Germinal center (tissue), 1 donor: ENCODE measurements at places on chromosomes 1 and 21.
A peak's percentile ranks its signal among the peaks of the same experiment; 100 is the strongest.

- DNase-seq, result no peak
Observed at GRCh38 chr1:173871091-173871490, 2.9 kb downstream of the ZBTB37 start.

- DNase-seq, result no peak
Observed at GRCh38 chr21:39430954-39431353, 14.6 kb downstream of the LCA5L start.

- peak; percentile 22 for DNase-seq
Observed at GRCh38 chr1:181149326-181150125, 61.0 kb downstream of the IER5 start.

DNA sequence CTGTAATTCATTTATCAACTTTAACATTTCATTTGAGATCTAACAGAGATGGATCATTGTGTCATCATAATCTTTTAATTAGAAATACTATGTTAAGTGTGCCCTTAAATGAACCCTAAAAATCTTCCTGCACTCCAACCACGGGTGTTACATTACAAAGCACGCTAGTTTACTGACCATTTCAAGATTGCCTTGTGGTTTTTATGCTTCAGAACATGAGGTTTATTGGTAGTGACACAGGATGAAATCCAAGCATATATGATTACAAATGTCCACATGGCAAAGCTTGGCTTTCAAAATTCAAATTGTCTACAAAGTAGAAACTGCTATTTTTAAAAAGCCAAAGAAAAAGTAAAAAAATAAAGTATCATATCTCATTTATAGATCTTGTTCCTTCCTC lies 190.4 kb upstream of the USP25 start:
- DNase-seq, result no peak

- DNase-seq, result no peak
Observed at GRCh38 chr1:50620680-50621329, 197.6 kb upstream of the DMRTA2 start.

DNA sequence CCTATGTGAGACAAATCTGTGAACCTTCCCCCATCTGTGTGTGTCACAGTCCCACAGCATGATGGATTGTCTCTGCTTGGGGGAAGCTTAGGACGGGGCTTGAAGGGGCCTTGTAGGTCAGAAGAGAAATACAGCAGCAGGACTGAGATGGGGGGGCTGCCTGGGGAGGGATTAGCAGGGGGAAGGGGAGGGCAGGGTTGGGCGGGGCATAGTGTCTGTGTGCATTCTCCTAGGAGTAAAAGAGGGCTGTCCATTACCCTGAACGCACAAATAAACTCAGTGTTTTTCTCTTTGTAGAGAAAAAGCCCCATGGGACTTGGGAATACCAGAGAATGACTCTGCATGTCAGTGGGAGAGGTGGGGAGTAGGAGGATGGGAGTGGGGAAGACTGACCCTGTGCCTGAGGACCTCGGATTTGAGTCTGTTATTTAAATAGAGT lies 16.4 kb downstream of the RNF220 start:
- no peak for DNase-seq

GRCh38 chr1:202343652-202344349 lies 2.1 kb upstream of the UBE2T start:
- no peak for DNase-seq

- DNase-seq, result peak; percentile 38
Observed at GRCh38 chr1:37561133-37562132, 4.7 kb downstream of the DNALI1 start.

DNA sequence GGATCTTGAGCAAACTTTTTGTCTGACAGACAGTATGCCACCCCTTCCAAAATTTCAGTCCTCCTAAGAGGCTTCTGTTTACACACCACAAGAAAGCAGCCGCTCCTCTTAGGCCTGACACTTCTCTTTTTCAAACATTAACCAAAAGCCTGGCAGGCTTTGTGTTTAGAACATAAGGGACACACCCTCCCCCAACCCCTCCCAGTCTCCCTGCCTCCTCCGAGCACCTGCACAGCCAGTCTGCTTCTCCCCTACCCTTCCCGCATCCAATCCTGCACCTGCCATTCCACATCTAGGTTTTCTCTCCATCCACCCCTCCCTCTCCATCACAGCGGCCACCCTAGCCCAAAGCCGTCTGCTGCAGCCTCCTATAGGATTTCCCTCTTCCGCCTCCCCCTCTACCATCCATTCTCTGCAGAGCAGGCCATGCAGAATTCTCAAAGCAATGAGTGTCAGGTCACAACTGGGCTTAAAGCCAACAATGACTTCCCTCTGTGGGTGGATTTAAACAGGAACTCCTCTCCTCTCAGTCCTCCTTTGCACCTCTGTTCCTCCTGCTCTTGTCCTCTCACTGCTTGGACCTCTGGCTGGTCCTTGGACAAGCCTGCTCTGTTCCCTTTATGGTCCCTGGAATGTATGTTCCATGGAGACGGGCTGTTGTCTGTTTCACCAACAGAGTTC lies 478.2 kb downstream of the NPHP4 start:
- no peak for DNase-seq

DNA sequence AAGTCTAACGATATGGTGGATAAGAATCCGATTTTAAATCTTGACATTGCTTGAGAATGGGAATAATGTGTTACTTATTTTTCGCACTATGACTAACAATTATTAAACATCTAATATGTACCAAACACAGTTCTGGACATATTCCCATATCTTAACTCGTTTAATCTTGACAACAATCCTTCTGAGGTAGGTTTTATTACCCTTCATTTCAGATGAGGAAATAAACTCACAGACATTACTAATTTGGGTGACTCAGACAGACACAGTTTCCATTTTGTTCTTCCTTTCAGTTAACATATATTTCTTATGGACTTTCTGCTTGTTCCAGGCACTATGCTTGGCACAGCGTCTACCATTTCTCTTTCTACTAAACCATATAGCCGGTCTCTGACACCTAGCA lies 244.8 kb downstream of the SMYD3 start:
- no peak for DNase-seq

GRCh38 chr21:42296501-42296900 lies 18.7 kb downstream of the TFF3 start:
- DNase-seq, result no peak

GRCh38 chr1:4954392-4954791 lies 300.0 kb downstream of the AJAP1 start:
- no peak for DNase-seq

GRCh38 chr1:28326984-28327383 lies 1.9 kb upstream of the MED18 start:
- DNase-seq, result no peak

DNA sequence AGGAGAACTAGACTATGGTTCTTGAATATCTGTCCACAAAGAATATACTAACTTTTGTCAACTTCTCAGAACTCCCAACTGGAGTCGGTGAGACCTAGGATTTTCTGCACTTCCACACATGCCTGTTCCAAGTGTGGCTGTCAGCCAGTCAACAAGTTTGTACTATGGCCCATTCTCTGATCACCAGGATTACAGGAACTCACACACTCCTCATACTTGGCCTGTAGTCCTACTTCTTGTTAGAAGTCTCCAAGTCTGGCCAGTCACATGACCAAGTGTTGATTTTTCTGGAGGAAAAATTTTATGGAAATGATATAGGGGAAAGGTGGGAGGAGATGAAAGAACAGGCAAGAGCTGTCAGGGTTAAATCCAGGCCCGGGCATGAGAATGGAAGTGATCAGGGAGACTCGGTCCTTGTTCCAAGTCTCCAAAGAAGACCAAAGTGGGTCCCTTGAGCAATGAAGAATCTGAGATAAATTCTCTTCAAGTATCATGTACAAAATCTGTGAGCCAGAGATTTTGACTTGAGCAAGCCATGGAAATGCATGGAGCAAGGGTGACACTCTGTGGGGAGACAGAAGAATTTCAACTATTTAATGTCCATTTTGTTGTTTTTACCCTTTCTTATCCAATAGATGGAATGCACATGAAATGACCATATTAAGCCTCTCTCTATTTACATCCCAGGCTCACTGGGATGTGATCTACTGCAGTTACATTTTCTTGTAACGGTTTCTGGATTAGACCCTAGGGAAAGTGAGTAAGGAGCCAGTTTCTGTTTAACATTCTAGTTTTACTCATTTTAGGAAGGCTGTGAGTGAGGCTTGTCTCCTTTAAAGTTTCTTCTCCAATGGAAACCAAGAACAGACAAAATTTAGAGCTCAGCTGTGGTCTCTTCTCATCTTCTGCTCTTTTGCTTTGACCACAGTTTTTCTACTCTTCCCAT lies 320.9 kb downstream of the ASTN1 start:
- no peak for DNase-seq

DNA sequence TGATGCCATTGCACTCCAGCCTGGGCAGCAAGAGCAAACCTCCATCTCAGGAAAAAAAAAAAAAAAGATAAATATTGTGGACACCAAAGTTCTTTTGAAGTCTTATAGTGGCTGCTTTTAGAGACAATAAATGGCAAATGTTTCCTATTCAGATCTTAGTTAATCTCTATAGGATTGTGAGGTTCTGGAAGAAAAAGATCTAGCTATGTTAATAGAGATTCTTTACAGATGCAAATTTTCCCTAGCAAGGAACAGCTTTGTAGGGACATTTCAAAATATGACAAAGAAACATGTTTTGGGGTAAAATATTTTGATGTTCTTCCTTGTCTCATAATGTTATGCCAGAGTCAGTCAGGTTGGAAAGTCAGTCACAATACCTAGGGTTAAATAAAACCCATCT lies 24.5 kb upstream of the RCC2 start:
- no peak for DNase-seq

- no peak for DNase-seq
Observed at GRCh38 chr1:83670909-83671565, 327.9 kb downstream of the TTLL7 start.

DNA sequence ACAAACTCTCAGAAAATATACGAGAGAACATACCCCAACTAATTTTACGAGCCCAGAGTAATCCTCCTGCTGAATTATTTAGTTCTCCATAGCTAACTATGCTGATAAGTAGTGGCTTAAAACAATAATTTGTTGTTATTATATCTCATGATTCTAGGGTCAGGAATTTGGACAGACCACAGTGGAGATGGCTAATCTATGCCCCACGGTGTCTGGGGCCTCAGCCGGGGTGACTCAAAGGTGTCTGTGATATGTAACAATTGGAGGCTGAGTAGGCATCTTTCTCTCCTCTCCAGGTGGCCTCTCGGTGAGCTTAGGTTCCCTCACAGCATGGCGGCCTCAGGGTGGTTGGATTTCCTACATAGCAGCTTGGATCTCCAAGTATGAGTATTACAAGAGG lies 35.4 kb upstream of the FOXO6 start:
- no peak for DNase-seq

DNA sequence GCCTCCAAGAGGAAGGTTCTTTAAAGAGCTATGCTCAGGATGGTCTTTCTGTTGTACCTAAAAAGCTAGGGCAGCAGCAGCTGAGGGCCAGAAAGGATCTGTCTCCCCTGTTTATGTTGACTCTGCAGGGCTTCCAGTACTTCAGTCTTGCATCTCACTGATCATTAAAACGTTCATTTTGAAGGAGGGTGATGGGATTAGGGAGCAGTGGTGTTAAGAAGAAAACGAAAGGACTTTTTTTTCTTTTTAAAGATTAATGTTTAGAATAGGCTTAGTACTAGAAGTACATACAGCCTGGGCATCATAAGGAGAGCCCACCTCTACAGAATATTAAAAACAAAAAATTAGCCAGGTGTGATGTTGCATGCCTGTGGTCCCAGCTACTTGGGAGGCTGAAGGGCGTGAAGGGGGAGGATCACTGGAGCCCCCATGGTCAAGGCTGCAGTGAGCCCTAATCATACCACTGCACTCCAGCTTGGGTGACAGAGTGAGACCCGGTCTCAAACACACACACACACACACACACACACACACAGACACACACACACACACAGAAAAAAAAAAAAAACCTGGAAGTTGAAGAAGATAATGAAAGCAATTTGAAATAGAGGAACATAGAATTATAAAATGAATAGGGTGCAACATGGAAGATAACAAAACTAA lies 2.9 kb downstream of the CR1L start:
- no peak for DNase-seq

DNA sequence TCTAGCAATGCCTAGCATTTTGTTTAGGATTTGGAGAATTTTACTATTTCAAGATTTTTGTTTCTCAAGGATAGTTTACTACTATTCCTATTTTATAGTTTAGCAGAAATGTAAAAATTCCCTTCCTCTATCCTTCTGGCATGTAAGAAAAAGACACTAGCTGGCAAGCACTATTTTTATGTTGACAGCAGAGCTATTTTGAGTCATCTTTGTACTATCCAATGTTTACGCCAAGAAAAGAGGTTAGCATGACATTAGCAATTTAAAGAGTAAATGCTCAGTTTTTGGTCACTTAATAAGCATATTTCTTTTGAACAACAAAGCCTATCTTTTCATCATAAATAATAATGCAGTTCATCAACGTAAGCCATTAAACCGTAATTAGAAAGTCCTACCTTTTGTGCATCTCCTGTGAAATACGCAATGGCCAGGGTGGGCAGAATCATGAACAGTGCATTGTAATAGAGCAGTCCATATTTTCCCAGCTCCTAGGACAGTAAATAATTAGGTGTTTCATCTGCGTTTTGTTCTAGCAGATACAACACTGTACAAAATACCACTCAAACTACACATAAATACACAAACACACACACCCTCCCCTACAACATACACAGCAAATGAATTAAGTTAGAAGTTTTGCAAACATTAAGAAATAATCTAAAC lies 12.0 kb downstream of the SLC35D1 start:
- DNase-seq, result no peak
